Gastroesophageal sphincter (tissue), 4 donors: ENCODE measurements at places on chromosomes 2 and 18.

DNA sequence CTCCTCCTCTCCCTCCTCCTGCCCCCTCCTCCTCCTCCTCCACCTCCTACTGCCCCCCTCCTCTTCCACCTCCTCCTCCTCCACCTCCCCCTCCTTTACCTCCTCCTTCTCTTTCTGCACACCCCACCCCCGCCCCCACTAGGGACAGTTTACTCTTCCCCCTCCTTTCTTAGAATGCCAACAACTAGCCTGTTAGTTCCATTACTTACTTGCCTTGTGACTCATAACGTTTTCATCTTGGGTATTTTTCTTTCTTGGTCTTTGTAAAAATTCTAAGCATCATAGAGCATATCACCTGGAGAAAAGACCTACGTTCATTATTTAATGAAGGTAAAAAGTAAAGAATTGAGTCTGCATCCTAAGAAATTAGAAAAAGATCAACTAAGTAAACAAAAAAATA is 165.3 kb downstream of the NEDD4L start:
- no peak for ATAC-seq

GRCh38 chr18:23151414-23152099 is 16.3 kb downstream of the CABLES1 start:
- no peak for ATAC-seq

DNA sequence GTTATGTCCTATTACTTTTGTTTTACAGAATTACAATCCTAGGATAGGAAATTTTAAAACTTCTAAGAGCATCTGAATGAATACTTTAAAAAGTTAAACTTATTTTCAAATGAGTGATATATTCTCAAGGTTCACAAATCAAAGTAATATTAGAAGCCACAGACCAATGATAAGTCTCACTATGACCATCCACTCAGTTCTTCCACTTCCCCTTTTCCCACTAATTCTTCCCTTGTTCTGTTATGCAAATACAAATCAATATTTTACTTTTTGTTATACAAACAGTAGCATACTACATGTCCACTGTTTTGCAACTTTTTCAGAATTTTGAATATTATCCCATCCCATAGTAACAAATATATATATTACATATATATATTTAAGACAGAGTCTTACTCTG is 20.2 kb downstream of the USP37 start:
- ATAC-seq: no peak

DNA sequence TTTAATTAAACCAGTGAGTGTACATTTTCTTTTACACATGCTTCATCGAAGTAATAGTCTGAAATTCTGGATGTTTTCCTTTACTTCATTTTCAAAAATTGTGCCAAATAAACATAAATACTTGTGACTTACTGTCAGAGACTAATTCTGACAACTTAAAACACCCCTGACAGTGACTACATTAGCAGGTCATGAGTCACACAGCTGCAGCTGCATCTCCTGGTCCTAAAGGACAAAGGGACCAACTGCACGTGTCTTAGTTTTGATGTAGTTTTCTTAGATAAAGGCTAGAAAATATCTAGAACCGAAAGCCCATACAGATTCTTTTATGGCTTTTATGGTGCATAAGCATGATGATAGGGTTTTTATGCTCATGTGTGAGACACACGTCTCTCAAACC is 29.6 kb upstream of the DSC3 start:
- ATAC-seq: no peak

- no peak for ATAC-seq
Observed at GRCh38 chr2:14642499-14642898, 10.0 kb downstream of the LRATD1 start.

- no peak for ATAC-seq
Observed at GRCh38 chr18:76674596-76674995, 147.8 kb upstream of the ZNF236 start.

GRCh38 chr2:219022616-219023015 is 18.7 kb downstream of the CFAP65 start:
- ATAC-seq: no peak
